ENCODE measurements at places on chromosomes 7 and 10. TPM values are rescaled to one million over a fixed set of nuclear protein-coding genes. Genes with fewer than 3 reads are reported as not detected.

The SEMA3A gene
- 8.9 TPM for total RNA-seq

The GJD4 gene
- not detected for total RNA-seq

The CLDN3 gene
- 3.8 TPM for total RNA-seq

The CACNA2D1 gene
- total RNA-seq = 8.3 TPM

The FOXI2 gene
- total RNA-seq = not detected

The NEUROD6 gene
- total RNA-seq = not detected

The SH2D4B gene
- not detected for total RNA-seq

The LHFPL3 gene
- total RNA-seq = not detected

The TRPV5 gene
- total RNA-seq = not detected

The AMPH gene
- total RNA-seq = 0.12 TPM

The ZMIZ2 gene
- total RNA-seq = 31.5 TPM

The DNAH11 gene
- total RNA-seq = 0.05 TPM

The GFRA1 gene
- 8.9 TPM for total RNA-seq

The SFTPA2 gene
- total RNA-seq = not detected

The LIPF gene
- not detected for total RNA-seq

The IFIT1 gene
- total RNA-seq = 5.4 TPM

The CYP17A1 gene
- total RNA-seq = not detected

The TLL2 gene
- total RNA-seq = 0.08 TPM

The VWC2 gene
- not detected for total RNA-seq

The CLCN1 gene
- not detected for total RNA-seq

The C1QL3 gene
- not detected for total RNA-seq

The FBH1 gene
- 44.6 TPM for total RNA-seq

The MSMB gene
- total RNA-seq = not detected

The CTAGE4 gene
- not detected for total RNA-seq

The PIP gene
- not detected for total RNA-seq

The CHN2 gene
- not detected for total RNA-seq

The SFR1 gene
- total RNA-seq = 16.7 TPM

The NXPH1 gene
- total RNA-seq = not detected

The FAM237B gene
- not detected for total RNA-seq

The SH2B2 gene
- 3.7 TPM for total RNA-seq

The AKR1D1 gene
- total RNA-seq = not detected

The ODAD2 gene
- total RNA-seq = 0.27 TPM

The GIMAP2 gene
- not detected for total RNA-seq

The CXCL12 gene
- total RNA-seq = 0.13 TPM

The DCLRE1C gene
- total RNA-seq = 6.5 TPM

The CPEB3 gene
- 0.39 TPM for total RNA-seq

The SUV39H2 gene
- total RNA-seq = 19.7 TPM

The CHAT gene
- total RNA-seq = not detected

The STYXL1 gene
- total RNA-seq = 39.6 TPM

The ZNF316 gene
- 13.6 TPM for total RNA-seq

The GLI3 gene
- 0.33 TPM for total RNA-seq

The LIPJ gene
- not detected for total RNA-seq

The SP8 gene
- total RNA-seq = not detected

The OTUD1 gene
- 4.1 TPM for total RNA-seq

The SKIDA1 gene
- total RNA-seq = 1.6 TPM

The LDB3 gene
- not detected for total RNA-seq

The FEZF1 gene
- not detected for total RNA-seq

The MALRD1 gene
- total RNA-seq = not detected

The SLC29A3 gene
- total RNA-seq = 13.9 TPM

The CLDN4 gene
- 4.9 TPM for total RNA-seq

The ST8SIA6 gene
- 0.07 TPM for total RNA-seq

The PRRT4 gene
- total RNA-seq = 0.41 TPM

The MMD2 gene
- not detected for total RNA-seq

The PKD2L1 gene
- total RNA-seq = not detected

The INMT gene
- not detected for total RNA-seq

The ZSCAN25 gene
- 8.1 TPM for total RNA-seq

The GTF2IRD1 gene
- 7.7 TPM for total RNA-seq

The HOXA13 gene
- total RNA-seq = 1.9 TPM

All from A549 treated with CpdA at 1 μM for 4 hours (cell line).